ENCODE measurements at places on chromosomes 7 and 10.

DNA sequence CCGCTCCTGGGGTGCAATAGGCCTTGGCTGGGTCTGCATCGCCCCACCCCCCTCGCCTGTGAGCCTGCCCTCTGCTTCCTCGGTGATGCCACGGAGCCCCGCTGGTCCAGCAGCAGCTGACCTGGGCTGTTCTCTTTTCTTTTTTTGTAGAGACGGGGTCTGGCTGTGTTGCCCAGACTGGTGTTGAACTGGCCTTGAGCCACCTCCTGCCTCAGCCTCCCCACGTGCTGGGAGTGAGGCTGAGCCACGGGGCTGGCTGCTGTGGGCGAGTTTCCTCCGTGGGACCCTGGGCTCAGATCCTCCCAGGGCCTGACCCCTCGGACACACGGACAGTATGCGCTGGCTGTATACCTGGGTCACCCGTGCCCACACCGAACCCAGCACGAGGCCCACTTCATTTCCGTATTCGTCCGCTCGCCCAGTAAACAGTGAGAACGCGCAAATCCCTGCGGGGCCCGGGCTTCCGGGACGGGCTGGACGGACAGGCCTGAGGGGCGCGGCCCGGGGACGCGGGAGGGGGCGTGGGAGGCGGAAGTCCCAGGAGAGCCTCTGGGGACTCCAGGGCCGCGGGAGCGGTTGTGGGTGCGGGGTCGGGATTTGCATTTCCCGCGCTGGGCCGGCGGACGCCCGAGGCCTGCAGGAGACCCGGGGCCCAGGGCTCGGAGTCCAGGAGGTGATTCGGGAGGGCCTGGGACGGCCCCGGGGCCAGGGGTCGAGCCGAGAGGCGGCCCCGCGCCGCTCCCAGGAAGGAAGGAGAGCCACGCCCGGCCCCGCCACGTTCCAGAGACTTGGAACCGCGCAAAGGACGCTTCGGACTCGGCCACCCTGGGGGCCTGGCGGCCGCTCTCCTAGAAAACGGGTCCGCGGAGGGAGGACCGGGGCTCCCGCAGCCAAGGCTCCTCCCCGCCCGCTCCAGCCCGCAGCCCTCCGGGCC is 57.7 kb upstream of the DNAJB6 start:
- DNase-seq: no peak

DNA sequence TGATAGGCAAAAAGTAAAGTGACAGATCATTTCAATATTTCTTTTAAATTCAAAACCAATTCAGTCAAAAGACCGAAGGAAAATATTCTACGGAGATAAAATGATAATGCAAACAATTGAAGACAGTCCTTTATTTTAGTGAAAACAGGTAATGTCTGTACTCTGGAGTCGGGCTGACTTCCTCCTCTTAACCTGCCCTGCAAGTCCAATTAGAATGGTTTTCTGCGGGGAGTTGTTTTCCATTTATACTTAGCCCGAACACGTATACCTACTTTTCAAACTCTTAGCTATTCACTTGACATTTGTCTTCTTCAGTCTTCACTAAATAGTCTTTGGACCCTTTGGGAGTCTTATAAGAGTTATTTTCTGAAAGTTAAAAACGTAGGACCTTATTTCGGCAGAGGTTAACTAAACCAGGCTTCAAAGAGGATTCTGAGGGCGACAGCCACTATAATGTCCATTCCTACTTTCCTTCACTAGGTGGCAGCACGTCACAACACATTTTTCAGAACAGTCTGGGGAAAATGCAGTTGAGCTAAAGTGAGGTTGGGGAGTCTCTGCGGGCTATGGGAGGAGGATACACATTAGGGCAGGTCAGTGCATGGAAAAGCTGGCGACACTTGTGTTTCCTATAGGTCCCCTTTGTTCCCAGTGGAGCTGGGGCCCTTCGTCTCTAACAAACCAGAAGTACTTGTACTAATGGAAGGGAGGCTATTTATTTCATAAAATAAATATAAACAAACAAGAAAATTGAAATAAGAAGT is 472.0 kb downstream of the KCNMA1 start:
- DNase-seq: peak; percentile 46

- DNase-seq: no peak
Observed at GRCh38 chr10:124542336-124542735, 80.7 kb downstream of the LHPP start.

DNA sequence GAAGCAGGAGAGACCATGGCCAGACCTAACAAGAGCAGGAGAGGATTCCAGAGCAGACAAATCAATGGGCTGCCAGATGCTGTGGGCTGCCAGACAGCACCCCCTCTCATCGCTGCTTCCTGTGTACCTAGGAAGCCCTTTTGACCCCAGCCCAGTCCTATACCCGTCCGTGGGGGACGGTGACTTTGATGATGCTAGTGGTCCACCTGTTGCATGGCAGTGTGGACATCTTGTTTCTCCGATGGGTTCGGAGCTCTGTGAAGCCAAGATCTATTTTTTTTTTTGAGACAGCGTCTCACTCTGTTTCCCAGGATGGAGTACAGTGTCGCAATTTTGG is 18.2 kb upstream of the GDI2 start:
- no peak for DNase-seq

GRCh38 chr7:73986158-73986631 is 41.8 kb upstream of the ELN start:
- DNase-seq: no peak

DNA sequence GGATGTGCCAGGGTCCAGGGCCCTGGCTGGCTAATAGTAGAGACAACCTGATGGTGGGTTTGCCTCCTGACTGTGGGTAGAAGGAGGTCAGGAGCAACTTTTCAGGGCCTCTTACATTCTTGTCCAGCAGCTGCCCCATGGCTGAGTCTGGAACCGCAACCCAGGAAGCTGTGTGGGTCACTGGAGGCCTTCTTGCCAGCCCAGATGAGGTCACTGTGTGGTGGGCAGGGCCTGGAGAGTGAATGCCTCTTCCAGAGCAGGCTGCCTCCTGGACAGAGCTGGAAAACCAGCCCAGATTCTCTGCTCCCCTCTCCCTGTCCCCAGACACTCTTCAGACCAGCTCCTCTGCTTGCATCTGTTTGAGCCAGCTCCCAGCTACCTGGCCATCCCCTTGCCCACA is 43.5 kb upstream of the LEP start:
- no peak for DNase-seq

DNA sequence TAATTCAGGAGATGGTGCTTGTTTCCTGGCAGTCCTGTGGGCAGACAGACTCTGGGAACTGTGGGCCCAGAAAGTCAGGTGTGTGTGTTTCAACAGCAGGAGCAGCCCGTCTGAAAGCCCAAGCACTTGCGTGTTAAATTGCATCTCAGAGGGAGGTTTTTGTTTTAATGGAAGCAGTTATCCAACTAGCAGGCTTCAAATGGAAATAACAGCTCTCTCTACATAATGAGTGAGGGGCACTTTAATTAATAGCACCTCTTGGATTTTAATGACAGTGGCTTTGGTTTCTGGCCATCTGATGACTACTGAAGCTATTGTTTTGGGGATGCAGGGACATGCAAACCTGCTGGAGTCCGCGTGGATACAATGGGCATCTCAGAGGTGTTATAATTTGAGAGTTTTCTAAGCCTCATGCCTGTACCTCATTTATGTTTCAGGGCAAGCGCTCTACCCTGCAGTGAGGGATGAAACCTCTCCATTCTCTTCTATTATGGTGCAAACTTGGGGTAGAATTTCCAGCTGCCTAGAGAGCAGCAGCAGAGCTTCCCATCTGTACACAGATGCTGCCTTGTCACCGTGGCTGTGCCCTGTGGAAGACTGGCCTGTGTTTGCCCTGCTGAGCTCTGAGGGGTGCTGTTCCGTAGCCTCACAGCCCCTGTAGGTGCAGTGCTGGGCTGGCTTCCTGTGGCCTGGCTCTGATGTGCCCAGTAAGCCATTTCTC is 206.6 kb upstream of the GPR26 start:
- no peak for DNase-seq

DNA sequence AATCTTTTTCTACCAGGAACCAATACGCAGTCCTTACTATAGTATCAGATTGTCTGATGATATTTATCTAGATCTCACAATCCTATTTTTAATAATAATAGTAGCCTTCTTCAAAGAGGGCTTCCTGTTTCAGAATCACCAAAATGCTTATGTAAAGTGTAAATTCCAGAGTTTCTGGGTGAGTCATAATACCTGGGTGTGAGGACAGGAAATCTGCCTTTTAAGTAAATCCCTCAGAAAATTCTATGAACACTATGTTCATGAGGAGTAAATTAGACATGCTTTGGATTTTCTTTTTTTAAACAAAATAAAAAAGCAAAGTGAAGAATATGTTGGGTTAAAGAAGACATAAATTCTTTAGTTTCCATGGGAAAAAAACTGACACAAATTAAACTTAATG is 20.5 kb downstream of the DKK1 start:
- no peak for DNase-seq
